Suprapubic skin (tissue), 4 donors: ENCODE measurements at places on chromosomes 5 and 9.

- DNase-seq = no peak
Observed at GRCh38 chr5:143582869-143583268, 179.4 kb upstream of the NR3C1 start.

DNA sequence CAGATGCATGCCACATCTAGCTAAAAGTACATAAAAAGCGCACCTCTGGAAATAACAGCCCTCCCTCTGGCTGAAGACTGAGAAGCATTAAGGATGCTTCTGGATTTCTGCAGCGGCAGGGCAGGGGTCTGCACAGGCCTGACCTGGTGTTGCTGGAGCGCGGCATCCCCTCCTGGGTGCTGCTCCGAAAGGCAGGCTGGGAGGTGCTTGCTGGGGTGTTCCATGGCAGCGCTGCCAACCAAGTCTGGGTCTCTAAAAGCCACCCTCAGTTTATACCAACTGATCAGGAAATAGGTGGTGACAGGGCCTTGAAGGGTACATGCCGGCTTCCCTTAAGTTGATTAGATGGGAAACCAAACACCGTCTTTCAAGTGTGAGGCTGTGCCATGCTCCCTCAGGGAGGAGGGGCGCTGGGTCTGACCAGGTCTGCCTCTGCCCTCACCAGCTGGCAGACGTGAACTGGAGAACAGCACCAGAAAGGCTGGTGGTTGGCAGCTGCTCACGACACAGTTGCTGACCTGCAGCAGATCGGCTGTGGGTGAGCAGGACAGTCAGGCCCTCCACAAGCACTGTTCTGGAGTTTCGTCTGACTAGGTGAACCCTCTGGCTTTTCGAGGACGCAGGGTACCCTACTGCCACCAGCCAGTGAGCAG is 81.6 kb downstream of the DAP start:
- DNase-seq = peak; percentile 41

- no peak for DNase-seq
Observed at GRCh38 chr5:84524491-84524890, 139.8 kb upstream of the EDIL3 start.

DNA sequence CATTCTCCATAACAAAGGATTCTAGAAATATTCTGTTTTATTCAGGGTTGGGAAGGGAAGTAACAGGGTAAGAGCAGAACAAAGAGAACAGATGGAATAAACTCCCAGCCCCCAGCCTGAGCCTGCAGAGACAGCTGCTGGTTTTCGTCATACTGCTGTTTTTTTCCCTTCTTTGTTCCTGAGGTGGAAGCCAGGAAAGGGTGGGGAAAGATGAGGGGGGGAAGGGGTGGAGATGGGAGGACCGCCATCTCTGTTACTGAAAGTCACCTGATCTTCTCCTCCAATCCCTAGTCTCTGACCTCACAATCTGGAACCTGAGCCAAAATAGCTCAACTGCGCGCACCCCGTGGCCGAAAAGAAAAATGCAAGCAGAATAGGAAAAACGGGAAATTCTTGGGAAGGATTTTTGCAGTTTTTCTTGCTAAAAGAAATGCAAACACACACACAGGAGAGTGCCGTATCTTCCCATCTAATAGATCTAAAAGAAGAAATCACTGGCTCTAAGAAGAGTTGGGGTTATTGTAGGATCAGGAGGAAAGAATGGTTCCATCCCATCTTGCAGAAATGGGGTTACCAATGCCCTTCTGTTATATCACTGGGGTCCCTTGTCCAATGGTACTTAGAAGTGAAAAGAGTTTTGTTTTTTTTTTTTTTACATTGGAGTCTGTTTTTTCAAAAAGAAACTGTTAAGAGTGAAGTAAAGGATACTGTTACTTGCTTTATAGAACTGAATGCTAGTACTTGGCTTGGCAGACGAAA is 57.9 kb downstream of the DIAPH1 start:
- DNase-seq = peak; percentile 91

DNA sequence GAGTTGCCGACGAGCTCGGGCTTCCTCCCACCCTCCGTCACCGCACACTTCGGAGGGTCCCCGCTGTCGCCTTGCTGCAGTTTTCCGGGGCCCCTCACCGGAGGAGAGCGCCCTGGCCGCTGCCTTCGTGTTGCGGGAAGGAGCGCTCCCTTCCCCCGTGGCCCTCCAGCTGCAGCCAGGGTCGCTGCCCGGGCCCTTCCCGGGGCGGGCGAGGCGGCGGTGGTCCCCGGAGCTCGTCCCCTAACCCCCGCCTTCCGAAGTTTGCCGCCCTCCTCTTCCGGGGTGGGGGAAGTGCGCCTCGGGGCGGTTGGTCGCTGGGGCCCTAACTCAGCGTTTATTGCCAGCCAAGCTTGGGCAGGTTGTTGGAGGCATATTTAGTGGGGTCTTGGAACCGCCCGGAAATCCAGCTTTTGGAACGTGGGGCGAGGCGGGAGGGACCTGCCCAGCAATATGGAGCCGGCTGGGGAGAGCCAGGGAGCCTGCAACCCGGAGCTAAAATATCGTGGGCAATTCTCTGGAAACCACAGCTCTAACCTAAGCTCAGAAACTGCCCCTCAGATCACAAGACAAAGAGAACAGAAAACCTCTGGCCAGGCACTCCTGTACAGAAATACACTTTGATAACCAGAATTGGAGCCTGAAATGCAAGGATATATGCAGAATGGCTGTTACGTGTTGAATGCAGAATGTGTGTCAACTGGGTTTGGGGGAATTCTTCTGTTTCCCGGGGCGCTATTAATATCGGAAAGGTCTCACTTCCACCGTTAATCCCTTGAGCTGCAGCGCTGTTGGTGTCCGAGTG is 890 bp downstream of the PIK3R1 start:
- peak; percentile 82 for DNase-seq

DNA sequence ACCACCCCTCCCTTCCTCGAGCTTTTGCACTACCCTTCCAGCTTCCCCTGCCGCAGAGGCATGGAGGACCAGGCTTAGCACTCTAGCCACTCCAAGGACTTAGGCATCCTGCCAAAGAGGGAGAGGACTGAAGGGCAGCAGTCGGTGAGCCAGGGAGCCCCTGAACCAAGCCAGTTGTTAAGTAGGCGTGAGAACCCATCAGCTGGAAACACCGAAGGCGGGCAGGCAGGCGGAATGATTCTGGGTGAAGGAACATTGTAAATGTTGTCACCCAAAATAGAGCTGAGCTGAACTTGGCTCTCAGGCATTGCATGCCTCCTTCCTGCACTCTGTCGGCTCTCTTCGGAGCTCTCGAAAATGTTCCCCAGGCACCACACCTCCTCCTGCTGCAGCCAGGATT is 42.8 kb downstream of the NRG2 start:
- DNase-seq = no peak

DNA sequence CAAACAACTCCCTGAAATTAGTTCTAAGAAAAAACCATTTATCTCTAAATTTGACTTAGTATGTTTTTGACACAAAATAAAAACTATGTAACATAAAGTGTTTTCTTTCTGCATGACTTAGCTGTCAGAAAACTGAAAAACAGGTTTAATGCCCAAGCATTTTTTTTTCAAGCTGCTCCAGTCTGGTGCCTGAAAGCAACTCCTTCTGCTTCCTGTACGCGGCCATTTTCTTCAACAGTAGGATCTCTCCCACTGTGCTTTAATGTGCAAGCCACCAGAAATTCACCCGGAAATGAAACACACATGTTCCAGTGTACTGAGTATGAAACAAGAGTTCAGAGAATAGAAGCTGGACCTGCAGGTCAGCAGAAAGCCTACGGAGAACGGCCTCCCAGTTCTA is 161.2 kb downstream of the MED27 start:
- no peak for DNase-seq

DNA sequence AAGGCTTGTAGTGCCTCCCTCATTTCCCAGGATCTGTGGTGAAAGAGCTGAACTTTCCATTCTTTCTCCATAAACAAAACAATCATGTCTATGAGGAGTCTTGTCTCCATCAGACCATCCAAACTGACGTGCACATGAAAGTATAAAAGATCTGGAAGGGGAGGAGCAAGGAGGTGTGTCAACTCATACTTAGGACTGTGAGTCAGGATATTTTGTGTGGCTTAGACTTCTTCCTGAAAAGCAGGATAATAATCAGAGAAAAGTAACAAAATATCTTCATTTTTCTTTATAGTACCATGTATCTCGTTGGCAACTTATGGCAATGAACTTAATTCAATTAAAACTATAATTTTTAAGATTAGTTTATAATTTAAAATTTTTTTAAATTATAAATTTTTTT is 96.0 kb upstream of the PRRC1 start:
- DNase-seq = no peak

GRCh38 chr9:21682981-21683380 is 119.5 kb upstream of the MTAP start:
- no peak for DNase-seq

- no peak for DNase-seq
Observed at GRCh38 chr9:14398473-14398872, 84.5 kb upstream of the NFIB start.

GRCh38 chr5:25286319-25286718 is 641.5 kb upstream of the CDH10 start:
- DNase-seq = no peak

GRCh38 chr5:87899721-87900131 is 368.9 kb downstream of the TMEM161B start:
- peak; percentile 52 for DNase-seq

DNA sequence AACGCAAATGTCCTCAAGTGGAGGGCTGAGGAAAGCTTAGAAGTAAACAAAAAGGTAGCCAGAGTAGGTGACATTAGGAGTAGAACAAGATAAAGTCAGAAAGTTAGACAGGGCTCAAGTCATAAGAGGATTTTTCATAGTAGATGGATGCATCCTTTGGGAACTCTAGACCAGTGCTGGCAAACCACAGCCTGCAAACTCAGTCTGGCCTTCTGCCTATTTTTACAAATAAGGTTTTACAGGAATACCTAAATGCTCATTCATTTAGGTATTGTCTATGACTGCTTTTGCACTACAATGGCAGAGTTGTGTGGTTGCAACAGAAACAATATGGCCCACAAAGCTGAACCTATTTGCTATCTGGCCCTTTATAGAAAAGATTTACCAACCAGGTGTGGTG is 116.0 kb upstream of the HMHB1 start:
- no peak for DNase-seq

DNA sequence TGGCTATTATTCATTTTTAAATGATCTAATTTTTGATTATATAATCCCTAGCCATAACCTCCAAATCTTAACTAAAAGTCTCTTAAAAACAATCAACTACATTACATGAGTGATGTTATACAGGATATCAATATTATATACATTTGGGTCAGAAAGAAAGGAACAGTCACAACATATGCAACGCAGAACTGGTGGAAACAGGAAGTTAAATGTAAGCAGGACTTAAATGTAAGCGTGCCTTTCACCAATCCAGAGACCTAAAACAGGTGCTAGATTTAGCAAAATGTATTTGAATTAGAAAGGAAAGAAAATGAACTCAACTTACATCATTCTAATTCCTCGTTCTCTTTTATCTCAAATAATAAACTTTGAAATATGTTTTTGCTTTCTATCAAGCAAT is 738.5 kb downstream of the PTPRD start:
- DNase-seq = no peak

DNA sequence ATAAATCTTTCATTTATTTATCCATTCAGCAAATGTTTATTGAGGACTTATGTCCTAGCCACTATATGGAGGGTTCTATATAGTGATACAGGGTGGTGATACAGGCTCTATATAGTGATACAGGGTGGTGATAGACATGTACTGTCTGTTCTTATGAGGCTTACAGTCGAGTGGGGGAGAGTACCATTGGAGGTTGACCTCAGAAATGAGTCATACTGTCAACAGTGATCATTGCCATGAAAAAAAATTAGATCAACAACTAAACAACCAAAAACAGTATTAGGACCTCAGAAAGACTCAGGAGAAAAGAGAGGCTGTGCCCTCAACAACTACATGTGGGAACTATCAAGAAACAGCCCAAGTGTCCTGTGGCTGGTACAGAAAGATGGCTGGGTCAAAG is 22.0 kb downstream of the PAPPA start:
- no peak for DNase-seq

GRCh38 chr5:144203750-144204596 is 33.3 kb downstream of the KCTD16 start:
- DNase-seq = no peak

DNA sequence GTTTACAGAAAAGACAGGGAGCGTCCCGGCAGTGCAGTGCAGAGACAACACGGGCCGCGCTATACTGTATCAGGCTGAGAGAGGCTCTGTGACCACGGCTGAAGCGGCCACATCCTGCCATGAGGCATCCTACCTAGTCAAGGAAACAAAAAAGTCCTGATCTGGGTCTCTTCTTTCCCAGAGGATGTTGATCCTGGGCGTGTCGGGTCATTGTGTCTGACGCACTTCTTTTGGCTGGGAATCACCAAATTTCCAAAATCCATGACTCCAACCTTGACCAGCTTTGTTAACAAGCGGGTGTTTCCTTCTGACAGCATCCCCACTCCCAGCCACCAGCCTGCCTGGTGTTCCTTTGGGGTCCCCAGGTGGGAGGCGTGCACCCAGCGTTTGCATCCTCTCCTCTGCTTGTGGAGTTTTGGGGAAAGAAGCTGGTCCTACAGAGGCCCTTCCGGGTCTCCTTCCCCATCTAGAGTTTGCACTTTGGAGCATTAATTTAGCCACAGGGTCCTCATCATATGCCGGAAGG is 91.4 kb upstream of the RAI14 start:
- no peak for DNase-seq

DNA sequence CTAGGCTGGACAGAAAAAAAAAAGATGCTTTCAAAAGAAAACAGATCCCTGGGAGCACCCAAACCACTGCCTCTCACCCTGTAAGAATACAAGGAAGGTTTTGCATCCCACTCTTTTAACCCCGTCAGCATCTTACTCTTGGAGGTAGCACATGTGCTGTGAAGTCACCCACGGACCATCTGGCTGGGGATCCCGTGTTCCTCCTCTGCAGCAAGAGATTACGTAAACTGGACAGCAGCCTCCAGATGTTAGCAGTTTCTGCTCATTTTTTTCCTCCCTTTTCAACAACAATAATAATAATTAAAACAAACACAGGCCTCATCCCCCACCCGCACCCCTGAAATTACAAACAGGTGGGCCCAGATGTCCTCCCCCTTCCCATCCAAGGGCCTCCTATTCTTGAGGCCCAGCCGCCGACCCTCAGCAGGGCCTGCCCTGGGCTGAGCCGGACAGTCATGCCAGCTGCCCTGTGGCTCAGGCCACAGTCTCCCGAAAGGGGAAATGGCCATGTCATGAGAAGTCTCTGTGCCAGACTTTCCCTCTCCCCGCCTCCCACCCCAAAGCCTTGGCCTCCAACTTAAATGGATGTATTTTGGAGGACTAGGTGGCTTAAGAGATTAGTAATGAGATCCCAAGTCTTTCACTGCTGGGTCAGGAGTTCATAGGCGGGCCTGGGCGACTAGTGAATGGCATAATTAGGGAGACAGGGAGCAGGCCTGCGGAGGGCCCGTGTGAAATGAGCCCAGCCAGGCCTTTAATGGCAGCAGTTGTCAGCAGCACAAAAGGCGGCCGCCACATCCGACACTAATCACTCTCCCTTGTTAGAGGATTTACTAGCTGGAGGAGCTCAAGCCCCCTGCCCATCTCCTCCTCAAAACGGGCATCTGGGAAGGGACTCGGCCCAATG is 165.1 kb downstream of the PAPPA start:
- DNase-seq = peak; percentile 84

GRCh38 chr5:137718611-137719010 is 17.3 kb downstream of the KLHL3 start:
- DNase-seq = no peak

GRCh38 chr5:17189381-17190036 is 27.9 kb upstream of the BASP1 start:
- DNase-seq = peak; percentile 88
